ENCODE measurements at places on chromosomes 3 and 15.

DNA sequence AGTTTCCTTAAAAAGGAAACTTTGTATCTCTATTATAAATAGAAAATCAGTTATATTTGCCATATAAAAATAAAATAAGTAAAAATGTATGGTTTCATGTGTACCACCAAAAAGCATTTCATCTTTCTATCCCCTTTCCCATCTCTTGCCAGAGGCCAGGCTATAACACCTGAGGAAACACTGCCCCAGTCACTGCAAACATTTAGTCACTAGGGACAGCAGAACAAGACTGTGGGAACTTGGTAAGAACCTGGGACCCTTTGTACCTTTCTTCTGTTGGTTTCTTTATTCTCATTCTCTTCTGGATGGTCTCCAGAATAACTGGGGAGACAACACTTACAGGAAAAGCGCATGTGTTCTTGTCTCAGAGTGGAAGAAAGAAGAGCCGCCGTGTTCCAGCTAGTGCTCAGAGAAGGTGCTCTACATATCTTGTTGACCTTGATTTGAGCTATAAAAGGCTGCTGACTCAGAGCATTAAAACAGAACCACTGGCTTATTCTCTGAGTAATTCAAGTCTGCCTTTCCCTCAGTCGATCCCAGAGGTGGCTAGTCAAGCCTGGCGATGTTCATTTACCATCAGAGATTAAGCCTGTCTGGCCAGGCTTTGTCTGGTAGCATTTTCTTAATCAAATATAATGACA is 361.6 kb downstream of the RBMS3 start:
- no peak for DNase-seq

DNA sequence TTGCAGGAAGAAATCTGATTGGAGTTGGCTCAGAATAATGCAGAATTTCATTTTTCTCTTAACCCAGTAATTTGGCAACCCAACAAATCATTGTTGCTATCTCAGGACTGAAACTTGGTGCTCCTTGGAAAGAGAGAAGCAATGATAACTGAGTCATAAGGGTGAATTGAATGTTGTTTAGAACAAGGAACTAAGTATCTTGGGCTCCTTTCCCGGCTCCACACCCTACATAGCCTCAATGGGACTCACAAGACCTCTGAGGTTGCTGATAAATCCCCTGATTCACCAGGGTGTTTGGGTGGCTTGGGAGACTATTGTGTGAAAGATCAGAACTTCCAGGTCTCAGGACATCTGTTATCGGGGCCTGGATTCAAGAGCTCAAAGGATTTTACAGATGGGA is 7.8 kb upstream of the RAB8B start:
- no peak for DNase-seq

- peak; percentile 39 for DNase-seq
These were observed 43.2 kb downstream of the ARHGEF3 start for GRCh38 chr3:56758539-56758981.

DNA sequence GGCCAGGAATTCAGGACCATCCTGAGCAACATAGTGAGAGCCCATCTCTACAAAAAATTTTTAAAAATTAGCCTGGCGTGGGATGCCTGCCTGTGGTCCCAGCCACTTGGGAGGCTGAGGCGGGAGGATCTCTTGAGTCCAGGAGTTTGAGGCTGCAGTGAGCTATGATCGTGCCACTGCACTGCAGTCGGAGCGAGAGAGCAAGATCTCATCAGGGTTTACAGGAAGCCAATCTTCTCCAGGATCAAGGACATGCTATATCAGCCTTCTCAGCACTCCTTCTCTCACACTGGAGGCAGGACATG is 451 bp upstream of the STOML1 start:
- DNase-seq: no peak

- no peak for DNase-seq
These were observed 100.5 kb upstream of the TSPAN3 start for GRCh38 chr15:77171221-77171967.

GRCh38 chr15:41941644-41942415 is 30.5 kb downstream of the EHD4 start:
- DNase-seq: no peak

GRCh38 chr3:196220991-196221390 is 4.7 kb downstream of the SLC51A start:
- no peak for DNase-seq

DNA sequence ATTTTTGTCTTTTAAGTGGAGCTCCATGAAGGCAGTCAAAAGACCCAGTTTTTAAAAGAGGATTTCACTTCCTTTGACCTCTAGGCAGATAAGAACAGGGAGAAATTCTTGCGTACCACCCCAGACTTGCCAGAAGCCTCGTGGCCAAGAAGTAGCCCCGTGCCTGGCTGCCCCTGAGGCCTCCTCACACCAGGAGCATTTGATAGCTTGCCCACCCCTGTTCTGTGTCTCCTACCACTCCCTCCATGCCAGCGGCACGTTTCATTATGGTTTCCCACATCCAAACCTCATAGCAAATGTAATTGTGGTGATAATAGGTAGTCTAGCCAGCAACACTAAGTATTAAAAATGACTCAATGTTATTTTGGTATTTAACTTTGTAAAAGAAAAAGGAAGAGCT is 107.7 kb downstream of the GHSR start:
- DNase-seq: no peak

DNA sequence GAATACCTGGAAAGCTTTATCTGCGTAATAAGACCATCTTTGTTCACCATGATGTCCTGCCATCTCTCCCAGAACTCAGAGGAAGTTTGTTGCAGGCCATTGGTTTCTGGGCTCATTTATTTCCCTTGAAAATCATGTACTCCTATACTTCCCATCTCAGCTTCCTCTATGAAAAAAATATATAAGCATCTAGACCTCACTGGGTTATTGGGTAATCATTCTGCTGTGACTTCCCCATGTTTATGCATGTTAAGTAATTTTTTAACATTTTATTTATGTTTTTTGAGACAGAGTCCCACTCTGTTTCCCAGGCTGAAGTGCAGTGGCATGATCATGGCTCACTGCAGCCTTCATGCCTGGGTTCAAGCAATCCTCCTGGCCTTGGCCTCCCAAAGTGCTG is 184.5 kb downstream of the ZPLD1 start:
- no peak for DNase-seq

- no peak for DNase-seq
These were observed 386.6 kb upstream of the WNT5A start for GRCh38 chr3:55873523-55874254.

- no peak for DNase-seq
These were observed 37.2 kb upstream of the PRR20G start for GRCh38 chr3:127324913-127325628.

DNA sequence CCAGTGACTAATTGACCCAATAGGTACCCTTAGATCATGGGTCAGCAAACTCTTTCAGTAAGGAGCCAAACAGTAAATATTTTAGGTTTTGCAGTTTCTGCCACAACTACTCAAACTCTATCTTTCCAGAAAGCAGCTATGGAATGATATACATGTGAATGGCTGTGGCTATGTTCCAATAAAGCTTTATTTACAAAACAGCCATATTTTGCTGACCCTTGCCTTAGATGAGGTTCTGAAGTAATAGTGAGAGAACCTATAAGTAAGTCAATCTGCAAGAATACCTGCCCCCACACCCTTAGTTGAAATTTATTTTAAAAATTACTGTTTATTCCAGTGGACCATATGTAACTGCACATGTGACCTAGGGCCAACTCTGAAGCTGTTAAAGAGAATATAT is 134.0 kb downstream of the CMSS1 start:
- DNase-seq: no peak

- DNase-seq: no peak
These were observed 775 bp downstream of the ARNT2 start for GRCh38 chr15:80404761-80405553.

- no peak for DNase-seq
These were observed 111.0 kb upstream of the MYO5C start for GRCh38 chr15:52406601-52407000.

GRCh38 chr3:148457886-148458285 is 239.8 kb upstream of the AGTR1 start:
- DNase-seq: no peak

- DNase-seq: no peak
These were observed 16.3 kb upstream of the PLSCR1 start for GRCh38 chr3:146560678-146561077.

DNA sequence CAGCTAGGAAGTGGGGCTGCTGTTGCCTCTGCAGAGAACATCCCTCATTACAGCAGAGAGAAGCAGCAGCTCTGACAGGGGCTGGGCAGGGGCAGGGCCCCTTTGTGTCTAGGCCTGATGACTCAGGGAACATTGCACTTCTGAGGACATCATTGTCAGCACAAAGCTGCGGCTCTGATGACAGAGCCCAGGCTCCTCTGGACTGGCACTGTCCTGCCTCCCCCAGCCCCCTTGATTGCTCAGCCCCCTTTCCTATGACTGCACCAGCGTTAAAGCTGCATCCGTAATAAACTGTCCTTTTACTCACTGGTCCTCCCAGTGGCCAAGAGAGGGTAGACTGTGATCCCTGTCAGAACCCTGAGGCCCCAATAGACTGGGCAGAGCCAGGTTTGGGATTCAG is 18.3 kb downstream of the TRH start:
- no peak for DNase-seq

GRCh38 chr3:126917232-126917804 is 65.6 kb upstream of the PLXNA1 start:
- no peak for DNase-seq

DNA sequence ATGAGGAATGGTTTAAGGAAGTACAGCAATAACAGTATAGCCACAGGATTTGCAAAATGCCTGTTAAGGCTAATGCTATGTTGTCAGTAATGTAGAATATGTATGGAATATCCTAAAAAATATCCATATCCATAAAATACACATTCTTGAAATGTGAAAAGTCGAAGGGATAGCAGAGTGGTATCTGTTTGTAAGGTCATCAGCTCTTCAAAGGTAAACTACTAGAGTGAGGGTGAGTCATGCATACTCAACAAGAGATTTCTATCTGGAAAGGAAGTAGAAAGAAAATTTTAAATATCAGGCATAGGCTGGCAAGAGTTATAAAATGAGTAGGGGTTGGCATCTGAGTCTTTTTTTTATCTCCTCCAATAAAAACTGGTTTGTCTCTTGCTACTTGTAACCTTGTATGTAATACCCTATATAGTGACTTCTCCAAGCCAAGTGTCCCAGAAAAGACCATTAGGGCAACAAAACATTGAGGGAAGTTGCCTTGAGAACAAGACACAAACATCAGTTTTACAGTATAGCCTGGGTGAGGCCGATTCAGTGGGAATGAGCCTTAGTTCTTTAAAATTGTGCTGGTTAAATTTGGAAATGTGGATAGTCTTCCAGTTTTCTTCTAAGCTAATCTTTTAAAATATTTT is 103.1 kb downstream of the SPATA16 start:
- no peak for DNase-seq

DNA sequence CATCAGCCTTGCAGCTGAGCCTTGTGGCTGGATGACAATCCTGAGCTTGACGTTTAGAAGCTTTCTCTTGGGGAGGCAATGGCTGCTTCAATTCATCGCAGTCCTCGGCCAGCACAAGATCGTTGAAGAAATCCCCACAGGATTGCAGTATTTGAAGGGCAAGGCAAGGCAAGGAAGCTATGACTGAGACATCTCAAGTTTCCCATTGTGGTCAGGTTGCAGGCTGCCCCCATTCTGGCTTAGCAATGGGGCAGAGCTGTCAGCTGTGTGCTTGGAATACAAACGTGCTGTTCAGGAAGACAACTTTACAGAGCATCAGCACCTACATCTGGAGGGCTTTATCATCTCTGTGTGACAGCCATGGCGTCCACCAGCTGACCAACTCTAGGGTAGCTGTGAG is 275.9 kb upstream of the TBL1XR1 start:
- DNase-seq: no peak

- no peak for DNase-seq
These were observed 970.8 kb downstream of the PLOD2 start for GRCh38 chr3:145190138-145190537.

- no peak for DNase-seq
These were observed 36.3 kb downstream of the LRTM1 start for GRCh38 chr3:54891540-54891897.

GRCh38 chr3:152555666-152556291 is 279.2 kb upstream of the P2RY1 start:
- no peak for DNase-seq

DNA sequence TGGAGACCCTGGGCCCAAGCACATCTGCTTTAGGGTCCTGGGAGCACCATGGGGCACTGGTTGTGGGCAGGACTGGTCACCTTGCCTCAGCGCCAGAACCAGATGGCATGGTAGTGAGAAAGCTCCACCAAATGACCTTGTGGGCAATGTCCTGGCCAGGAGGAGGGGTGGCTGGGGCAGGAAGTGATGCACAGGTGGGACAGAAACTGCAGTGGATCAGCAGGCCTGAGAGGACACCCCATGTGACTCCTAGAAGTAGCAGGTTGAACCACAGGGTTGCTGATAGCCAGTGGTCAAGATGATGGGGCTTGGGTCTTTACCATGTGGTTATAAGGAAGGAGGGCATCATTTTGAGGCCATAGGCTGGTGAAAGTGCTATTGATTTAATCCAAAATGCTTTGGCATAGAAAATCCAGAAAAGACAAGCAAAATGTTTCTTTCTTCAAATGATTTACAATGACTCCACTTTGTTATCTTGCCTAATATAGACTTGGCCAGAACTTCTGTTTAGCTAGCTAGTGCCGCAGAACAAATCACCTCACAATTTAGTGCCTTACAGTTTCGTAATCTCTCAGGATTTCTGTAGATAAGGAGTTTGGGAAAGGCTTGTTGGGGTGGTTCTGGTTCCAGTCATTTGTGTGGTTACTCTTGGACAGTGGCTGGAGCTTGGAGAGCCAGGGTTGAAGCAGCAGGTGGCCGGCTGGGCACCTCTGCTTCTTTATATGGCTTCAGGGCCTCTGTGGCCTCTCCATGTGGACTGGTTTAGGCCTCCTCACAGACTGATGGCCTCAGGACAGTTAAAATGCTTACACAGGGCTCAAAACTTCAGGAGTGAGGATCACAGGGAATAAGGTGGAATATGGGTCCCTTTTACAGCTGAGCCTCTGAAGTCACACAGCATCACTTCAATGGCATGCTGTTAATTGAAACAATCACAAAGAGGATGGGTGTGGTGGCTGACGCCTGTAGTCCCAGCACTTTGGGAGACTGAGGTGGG is 27.5 kb downstream of the TMEM158 start:
- DNase-seq: no peak

GRCh38 chr15:40287505-40287904 is 4.6 kb upstream of the ANKRD63 start:
- DNase-seq: no peak

- no peak for DNase-seq
These were observed 9.3 kb downstream of the GXYLT2 start for GRCh38 chr3:72896996-72897757.

DNA sequence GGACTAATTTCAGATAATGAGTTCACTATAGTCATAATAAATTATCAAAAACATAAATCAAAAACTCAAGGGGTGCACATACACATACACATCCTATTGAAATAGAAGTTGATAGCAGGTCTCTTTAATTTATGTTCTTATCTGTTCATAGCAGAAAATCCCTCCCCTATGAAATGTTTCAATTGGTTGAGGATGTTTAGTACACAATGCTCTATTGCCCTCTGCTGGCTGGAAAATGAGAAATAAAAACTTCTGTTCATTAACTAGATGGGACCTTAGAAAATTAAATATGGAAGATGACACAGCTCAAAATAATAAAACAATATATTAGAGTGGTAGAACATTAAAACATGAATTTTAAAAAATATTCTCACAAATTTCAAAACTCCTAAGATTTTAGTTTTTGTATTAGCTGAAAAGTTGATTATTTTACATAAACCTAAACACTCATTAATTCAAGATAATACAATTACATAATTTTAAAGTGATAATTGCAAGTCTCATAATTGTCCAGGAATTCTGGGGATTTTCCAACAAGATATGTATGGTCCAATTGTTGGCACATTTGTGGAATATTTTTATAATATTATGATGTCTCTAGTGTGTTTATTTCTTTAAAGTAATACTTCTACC is 735.0 kb downstream of the ROBO1 start:
- no peak for DNase-seq
